ENCODE measurements at places on chromosomes 7 and 10.

GRCh38 chr10:84452003-84452402 lies 123.6 kb downstream of the CCSER2 start:
- DNase-seq = no peak

GRCh38 chr10:21166557-21167287 lies 269.6 kb upstream of the NEBL start:
- no peak for DNase-seq

GRCh38 chr10:58508316-58508715 lies 4.4 kb upstream of the BICC1 start:
- DNase-seq = no peak

GRCh38 chr10:123272171-123272570 lies 118.0 kb downstream of the BUB3 start:
- peak; percentile 1 for DNase-seq

DNA sequence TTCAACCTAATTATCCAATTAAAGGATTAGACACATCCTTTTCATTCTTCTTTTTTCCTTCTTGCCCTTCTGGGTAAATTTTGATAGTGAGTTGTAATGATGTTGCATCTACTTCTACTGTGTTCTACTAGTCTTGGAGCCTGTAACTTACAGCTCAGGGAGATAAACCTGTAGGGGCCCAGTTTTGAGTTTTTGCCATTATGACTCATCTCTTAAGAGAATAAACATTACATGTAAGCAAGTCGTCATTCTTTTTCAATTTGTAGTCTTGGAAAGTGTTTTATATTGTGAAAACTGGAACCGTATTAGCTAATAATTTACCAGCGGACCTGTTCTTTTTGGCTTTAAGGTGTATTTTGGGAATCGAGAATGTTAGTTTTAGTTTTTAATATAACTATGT lies 89.7 kb upstream of the RPA3 start:
- DNase-seq = no peak

- no peak for DNase-seq
These were observed 73.2 kb downstream of the SPDYE5 start for GRCh38 chr7:75565132-75565837.

GRCh38 chr7:135366843-135367508 lies 133.3 kb downstream of the STRA8 start:
- no peak for DNase-seq

GRCh38 chr10:99555825-99556523 lies 23.2 kb downstream of the NKX2-3 start:
- DNase-seq = no peak

DNA sequence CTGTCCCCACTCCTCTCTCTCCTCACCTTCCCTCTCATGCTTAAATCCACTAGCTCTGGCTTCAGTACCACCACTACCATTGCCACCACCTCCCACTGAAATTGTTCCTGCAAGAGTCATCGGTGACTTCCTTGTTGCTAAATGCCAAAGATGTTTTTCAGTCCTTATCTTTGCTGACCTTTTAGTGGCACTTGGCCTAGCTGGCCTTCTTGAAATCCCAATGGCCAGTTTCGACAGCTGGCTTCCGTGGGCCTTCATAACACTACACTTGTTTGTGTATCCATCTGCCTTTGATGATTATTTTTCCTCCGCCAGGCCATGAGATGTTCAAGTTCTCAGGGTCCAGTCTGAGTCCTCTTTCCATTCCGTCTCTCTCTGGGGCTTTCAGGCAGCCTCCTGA lies 118.2 kb upstream of the NANOS1 start:
- no peak for DNase-seq

GRCh38 chr10:132938472-132939339 lies 3.7 kb downstream of the CFAP46 start:
- peak; percentile 14 for DNase-seq

DNA sequence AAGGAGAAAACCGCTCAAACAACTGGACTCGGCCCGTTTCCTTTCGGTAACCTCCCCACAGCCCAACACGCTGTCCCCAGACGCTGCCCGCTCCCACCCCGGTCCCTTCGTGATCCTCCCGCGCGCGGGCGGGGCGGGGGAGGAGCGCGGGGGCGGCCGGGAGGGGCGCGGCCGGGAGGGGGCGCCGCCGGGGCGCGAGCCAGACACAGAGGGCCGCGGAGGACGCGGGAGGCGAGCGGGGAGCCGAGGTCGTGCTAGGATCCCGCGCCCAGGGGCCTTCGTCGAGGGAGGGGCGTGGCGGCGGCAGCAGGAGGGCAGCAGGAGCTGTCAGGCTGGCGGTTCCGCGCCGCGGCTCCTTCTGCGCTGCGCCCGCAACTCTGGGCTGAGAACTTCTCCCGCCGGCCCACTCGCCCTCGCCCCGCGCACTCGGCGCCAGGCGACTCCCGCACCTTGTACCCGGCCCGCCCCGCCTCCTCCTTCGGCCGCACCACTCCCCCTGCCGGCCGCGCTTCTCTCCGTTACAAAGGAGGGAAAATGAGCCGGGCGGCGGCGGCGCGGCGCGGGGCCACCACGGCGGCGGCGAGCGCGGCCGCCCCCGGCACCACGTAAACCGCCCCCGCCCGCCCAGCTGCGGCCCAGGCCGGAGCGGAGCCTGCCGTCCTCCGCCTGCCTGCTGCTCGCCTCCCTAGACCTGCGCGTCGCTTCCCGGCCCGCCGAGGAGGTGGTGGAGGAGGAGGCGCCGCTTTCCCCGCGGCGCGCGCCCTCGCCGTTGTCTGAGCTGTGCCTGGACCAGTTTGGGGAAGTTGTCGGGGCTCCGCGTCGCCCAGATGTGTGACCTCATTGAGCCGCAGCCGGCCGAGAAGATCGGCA lies at the start of gene CDK14:
TSS of gene CDK14 (plus strand) at position 521 of the 870 bp plus-strand sequence. CDS start at position 828, 307 bp downstream.
- DNase-seq = peak; percentile 61

- no peak for DNase-seq
These were observed 62.2 kb downstream of the GFRA1 start for GRCh38 chr10:116210588-116211346.

- no peak for DNase-seq
These were observed 103.8 kb upstream of the AHR start for GRCh38 chr7:17194656-17195055.

All from OCI-LY7 (cell line).